ENCODE measurements at places on chromosomes 1 and 21.

DNA sequence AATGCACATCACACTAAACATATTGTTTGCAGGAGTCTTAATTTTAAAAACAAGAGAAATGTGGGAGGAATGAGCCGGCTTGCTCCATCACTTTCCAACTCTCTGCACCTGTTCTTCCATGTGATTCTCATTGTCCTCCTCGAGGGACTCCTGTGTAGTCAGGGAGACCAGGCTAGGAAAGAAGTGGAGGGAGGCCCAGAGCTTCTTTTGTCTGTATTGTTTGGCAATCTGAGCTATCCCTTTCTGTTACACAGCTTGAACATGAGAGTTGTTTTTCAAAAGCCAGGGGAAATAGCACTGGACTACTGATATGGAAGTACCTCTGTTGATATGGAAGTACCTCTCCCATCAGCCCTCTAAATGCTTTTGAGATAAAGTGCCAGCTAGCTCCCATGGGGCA lies 18.8 kb upstream of the LRRC8D start:
- no peak for DNase-seq

- no peak for DNase-seq
These were observed 83.2 kb downstream of the PLXNA2 start for GRCh38 chr1:208161005-208161404.

- DNase-seq = no peak
These were observed 6.5 kb downstream of the PTP4A2 start for GRCh38 chr1:31931593-31932225.

DNA sequence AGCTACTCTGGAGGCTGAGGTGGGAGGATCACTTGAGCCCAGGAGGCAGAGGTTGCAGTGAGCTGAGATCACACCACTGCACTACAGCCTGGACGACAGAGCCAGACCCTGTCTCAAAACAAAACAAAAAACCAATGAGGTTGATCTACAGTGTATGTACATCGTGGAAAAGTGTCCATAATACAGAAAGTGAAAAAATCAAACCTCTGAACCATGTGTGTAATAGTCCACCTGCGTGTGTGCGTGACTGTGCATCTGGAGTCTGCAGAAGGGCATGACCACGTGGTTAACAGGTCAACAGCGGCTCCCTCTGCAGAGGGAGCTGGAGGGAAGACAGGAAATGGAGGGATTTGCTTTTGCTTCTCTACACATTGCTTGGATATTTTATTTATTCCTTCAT lies 32.4 kb upstream of the ENO1 start:
- no peak for DNase-seq

DNA sequence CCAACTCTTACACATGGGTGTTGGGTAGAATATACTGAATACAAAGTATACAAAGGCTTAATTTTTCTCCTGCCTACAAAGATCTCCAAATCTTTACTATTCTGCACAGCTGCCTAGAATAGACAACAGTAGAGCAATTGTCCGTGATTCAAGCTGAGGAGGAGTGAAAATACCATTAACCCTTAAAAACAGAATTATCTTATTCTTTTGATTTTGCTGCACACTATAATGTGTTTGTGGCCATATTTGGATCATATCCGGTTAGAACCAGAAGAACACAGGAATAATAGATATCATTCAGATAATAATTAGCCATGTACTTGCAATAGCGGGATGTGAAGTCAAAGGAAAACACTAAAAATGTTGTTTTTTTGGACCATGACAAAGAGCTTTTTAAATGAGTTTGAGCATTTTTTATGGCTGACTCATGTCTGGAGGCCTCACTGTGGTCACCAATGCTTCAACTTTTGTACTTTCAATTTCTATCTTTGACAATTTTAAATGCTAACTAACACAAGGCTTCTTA lies 197.6 kb upstream of the FOXD3 start:
- DNase-seq = no peak

DNA sequence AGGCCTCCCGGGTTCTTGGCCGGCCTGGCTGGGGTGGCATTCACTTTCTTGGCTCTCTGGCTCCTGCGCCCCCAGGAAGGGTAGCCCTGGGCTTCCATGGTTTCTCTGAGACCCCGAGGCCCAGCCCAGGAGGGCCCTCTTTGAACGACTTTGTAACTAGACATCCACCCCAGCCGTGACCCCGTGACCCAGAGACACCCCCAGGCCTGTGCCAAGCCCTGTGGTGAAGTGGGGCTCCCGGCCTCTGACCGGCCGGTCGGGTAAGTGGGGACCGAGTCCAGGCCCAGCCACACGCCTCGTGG lies 64.0 kb downstream of the COL18A1 start:
- DNase-seq = no peak

GRCh38 chr1:153533689-153534201 lies 2.0 kb downstream of the S100A6 start:
- no peak for DNase-seq

- no peak for DNase-seq
These were observed 160.8 kb downstream of the DISP1 start for GRCh38 chr1:222975472-222976122.

- no peak for DNase-seq
These were observed 8.1 kb upstream of the POFUT2 start for GRCh38 chr21:45295576-45296365.

- DNase-seq = no peak
These were observed 970.7 kb downstream of the KCNT2 start for GRCh38 chr1:195637539-195637938.

DNA sequence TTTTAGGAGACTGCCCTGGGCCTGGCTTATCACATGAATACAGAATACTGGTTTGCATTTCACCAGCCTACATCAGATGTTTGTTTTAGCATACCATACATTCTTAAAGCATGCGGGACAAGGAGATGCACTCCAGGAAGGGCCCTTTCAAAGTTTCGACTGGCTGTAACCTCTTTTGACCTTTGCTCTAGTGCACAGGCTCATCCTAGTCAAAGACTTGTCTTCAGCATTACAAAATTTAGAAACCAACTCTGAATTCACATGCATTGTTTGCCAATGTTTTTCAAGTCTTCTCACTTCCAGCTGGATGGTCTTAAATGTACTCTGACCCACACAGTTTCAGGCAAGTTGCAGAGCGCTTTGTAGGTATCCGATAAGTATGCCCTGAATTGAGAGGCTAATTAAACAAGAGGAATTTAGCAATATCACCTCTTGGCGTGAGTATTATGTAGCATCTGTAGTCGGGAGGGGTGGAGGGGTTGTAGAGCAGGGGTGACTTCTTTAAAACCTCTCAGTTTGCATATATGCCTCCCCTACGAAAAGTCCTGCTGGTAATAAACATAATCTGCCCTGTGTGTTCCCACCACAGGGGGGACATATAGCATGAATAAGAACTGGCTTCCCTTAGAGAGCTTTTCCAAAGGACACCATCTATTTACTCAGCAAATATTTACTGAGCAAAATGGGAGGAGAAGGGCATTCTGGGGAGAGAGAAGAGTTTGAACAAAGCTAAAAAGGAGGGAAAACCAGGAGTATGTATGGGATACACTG lies 24.4 kb upstream of the AHCYL1 start:
- DNase-seq = no peak

- DNase-seq = no peak
These were observed 2.0 kb downstream of the RNPEP start for GRCh38 chr1:201984446-201984845.

- DNase-seq = no peak
These were observed 33.1 kb upstream of the COG2 start for GRCh38 chr1:230609208-230609607.

Measured in mesothelial cell of epicardium (in vitro differentiated cells).